ENCODE measurements at places on chromosomes 7 and 10.

GRCh38 chr7:137080516-137081203 is 212.2 kb downstream of the CHRM2 start:
- no peak for DNase-seq

DNA sequence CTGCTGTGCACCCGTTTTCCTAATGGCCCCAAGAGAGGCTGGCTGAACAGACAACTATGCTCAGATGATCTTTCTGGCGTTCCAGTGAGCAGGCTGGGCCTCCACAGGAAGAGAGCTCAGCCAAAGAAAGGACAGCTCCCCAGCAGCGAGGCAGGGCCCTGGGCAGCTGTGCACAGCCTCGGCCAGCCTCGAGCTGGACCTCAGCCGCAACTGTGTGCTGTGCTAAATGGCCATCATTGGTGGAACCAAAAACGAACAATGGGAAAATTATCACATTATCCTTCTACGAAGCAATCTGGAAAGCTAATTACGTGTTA is 97.5 kb downstream of the CTBP2 start:
- DNase-seq, result no peak

DNA sequence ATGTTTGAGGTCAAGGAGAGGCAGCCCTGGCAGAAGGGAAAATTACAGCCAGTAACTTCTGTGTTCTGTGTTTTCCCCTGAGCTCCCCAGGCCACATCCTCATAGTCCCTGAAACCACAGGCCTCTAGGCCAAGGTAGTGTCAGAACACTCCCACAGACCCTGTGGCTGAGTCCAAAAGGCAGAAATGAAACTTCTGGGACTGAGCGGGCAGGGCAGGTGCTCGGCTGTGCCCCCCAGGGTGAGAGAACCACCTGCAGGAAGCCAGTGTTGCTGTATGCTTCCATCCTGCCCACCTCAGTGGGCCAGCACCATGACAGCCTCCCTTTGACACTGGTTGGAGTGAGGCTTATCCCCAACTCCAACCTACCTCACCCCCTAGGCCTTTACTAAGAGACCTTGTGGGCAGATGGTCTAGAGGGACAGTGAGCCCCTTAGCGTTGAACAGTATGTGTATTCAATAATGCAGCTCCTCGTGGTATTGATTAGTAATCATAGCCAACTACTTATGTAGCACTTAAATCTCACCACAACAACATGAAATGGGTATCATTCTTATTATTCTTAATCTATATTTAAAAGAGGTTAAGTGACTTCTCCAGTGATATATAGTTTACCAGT is 30.3 kb downstream of the PIK3CG start:
- DNase-seq, result no peak

DNA sequence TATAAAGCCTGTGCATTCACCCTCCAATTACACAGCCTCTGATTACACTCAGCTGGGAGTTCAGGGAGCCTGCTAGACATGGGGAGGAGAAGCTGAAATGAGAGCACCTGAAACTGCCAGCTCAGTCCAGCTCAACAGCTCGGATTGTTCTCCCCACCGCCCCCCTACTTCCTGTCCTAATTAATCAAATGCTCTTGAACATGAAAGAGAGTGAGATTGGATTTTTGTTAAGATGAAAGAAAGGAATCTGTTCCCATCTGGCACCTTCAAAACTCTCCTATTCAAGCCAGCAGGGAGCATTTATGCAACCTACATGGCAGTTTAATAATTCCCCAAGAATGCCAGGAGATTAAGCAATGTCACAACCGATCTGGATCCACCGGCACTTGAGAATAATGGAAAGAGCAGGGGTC is 98.0 kb downstream of the NPSR1 start:
- peak; percentile 60 for DNase-seq

DNA sequence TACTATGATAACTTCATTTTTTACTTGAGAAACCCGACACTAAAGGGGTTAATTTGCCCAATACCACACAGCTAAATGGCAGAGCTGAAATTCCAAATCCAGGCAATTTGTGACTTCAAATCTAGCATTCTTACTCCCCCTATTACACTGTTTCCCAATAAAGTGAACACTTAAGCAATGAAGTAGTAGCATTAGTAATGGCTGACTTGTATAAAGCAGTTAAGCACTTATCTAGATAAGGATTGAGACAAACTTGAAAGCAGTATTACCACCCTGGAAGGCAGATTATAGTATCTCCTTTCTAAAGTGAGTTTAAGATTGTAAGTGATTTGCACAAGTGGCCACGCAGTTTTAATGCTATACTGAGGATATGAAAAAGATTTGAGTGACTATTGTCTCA is 39.3 kb downstream of the WASL start:
- DNase-seq, result no peak

- no peak for DNase-seq
Observed at GRCh38 chr10:60532696-60533468, 143.2 kb upstream of the ANK3 start.

GRCh38 chr10:79457256-79457785 is 11.9 kb upstream of the ZCCHC24 start:
- DNase-seq, result no peak

DNA sequence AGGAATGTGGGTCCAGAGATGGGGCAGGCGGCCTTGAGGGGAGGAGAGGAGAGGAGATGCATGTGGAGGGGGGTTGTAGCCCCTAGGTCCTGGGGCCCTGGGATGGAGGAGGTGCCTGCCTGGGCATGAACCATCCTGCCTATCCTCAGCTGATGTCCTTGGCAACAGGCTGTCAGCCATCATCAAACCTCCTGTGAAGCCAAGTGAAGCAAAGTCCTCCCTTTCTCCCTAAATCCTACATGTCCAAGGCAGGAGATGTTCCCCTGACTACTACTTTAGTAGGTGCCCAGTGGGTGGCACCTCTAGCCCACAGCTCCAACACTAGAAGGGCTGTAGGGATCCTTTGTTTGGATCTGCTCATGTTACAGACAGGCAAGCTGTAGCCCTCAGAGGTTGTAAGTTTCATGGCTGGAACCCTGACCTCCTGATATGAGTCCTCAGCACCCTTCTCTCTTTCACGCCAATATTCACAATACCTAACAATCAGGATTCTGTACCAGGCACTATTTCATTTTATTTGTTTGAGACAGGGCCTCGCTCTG is 66.6 kb upstream of the SYPL1 start:
- DNase-seq, result no peak

DNA sequence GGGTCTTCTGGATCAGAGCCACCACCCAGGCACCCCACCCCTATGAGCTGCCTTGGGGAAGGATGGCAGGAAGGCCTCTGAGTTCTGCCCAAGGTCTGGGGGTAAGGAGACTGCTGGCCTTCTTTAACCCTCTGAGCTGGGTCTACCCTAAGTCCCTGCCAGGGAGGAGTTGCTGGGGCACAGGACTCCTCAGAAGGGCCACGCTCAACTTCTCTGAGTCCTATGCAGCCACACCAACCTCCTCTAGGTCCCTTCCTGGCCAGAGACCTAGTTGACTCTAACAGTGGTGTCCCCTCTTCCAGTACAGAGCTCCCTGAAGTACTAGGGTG is 2.6 kb upstream of the NEURL1 start:
- DNase-seq, result no peak

DNA sequence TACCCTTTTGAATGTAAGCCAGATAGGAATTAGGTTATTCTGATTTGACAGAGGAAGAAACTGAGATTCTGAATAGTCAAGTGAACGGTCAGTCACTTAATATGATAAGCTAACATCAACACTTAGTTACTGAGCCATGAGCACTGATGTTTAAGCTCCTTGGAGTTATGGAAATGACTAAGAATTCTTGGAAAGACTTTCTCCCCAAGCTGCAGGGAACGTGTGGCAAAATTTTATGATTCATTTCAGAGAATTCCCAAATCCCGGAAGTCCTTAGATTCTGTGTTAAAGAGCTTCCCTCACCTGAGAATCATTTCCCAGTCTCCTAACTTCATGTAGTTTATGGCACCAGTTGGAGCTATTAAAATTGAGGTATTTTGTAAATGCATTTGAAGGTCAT is 330.9 kb downstream of the XPNPEP1 start:
- DNase-seq, result no peak

DNA sequence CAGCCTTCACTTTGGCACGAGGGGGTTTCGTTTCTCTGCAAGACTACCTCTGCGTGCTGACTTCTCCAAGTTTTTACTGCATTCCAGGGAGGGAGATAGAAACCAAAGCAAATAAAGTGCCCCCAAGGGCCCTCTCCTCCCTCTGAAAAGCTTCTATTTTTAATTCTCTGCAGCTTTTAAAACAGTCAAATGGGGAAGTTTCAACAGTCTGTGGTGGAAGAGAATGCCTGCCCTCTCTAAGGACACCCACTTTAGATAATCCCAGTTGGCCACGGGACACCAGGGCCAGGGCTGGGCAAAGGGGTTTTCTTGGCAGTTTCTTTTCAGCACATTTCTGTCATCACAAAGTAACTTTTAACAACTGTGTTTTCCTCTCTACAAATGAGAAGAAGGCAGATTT is 386.7 kb upstream of the NPVF start:
- no peak for DNase-seq

GRCh38 chr10:131243076-131243475 is 68.4 kb downstream of the TCERG1L start:
- no peak for DNase-seq

- DNase-seq, result no peak
Observed at GRCh38 chr10:90963331-90963730, 42.4 kb upstream of the ANKRD1 start.

GRCh38 chr7:32489788-32490126 is 423 bp downstream of the LSM5 start:
- DNase-seq, result no peak

Data from NCI-H774 (cell line).